Diencephalon (tissue), 1 donor: ENCODE measurements at places on chromosomes 11 and 22. TPM values are rescaled to one million over a fixed set of nuclear protein-coding genes. Genes with fewer than 3 reads are reported as not detected.

Gene SPON1
- 89.0 TPM for total RNA-seq

Gene CAT
- total RNA-seq = 74.3 TPM

Gene RCOR2
- 12.0 TPM for total RNA-seq

Gene MOGAT2
- total RNA-seq = not detected

Gene OR10D3
- not detected for total RNA-seq

Gene PPARA
- 9.7 TPM for total RNA-seq

Gene AIFM3
- 27.5 TPM for total RNA-seq

Gene BIK
- total RNA-seq = 0.46 TPM
